ENCODE measurements at places on chromosomes 1 and 21.

DNA sequence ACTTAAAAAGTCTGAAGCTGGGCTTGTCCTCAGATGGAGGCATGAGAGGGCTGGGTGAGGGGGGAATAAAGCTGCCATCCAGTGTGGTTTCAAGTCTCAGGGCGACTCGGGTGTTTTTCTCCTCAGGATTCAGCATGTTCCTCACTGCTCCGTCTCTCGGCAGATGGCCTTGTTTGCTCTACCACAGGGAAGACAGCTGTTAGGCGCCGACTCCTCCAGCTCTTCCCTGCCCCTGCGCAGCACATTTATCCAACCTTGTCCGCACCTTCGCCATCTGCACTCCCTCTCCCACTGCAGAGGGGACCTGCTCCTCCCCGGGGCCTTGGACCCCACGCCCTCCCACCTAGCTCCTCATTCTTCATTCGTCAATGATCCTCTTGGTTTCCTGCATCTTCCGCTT, 16.6 kb upstream of the S100A11 start:
- DNase-seq = no peak

GRCh38 chr1:218521414-218522169, 176.5 kb downstream of the TGFB2 start:
- no peak for DNase-seq

- peak; percentile 36 for DNase-seq
These were observed at the start of gene NLRP3 for GRCh38 chr1:247415423-247416361. Gene NLRP3 (plus strand): TSS chr1:247416173. CDS start chr1:247418801, 2,628 bp downstream.

GRCh38 chr1:156899956-156900718, 6.6 kb downstream of the PEAR1 start:
- DNase-seq = no peak

GRCh38 chr1:27724961-27725373, 794 bp upstream of the FAM76A start:
- no peak for DNase-seq

DNA sequence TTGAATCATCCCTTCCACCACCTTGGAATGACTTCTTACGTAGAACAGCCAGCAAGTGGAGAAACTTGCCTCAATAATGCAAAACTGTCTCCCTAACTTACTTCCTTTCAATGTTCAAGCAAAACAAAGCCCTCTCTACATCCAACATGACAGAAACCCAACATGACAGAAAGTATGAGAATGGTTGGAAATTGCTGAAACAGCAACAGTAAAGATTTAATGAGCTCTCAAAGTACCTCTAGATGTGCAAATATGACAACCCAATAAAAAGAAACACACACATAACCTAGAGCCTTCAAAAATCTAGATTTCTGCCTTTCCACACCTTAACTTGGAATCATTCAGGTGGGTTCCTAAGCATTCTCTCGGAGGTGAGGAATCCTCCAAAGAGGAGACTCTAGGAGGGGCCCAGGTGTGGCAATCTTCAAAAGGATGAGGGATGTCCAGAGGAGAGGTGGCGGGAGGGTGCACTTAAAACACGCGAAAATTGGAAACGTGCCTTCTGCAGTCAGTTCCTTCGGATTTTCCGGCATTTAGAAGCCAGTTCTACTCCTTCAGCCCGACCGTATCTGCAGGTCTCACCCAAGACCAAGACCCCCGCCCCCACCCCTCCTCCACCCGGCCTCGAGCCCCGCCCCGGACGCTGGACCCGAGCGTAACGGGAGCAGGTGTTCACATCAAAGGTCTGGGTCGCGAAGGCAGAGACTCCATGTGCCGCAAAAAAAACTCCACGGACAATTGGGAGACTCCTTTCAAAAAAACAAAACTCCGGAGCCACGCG, 996 bp upstream of the MGST3 start:
- DNase-seq = no peak

- DNase-seq = no peak
These were observed 58.1 kb upstream of the COA6 start for GRCh38 chr1:234315091-234315541.

DNA sequence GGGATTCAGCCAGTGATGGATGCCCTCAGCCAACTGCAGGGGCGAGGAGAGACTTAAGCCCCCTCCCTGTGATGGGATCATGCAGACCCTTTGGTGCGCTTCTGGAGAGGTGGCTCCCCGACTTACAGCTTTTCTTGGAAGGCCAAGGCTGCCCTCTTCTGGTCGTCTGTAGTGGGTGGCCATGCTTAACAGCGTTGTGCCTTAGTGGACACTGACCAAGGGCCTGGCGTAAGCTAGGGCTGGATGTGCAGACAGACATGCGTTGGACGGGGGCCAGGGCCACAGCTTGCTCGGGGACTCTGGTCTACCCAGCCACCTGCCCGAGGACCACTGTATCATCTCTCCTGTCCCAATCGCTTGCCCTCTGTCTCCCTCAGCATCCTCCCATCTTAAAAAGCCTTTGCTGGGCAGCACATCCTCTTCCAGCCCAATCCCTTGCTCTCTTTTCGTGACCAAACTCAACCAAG, 5.5 kb downstream of the AZIN2 start:
- peak; percentile 61 for DNase-seq

GRCh38 chr21:27114111-27114510, 147.2 kb upstream of the ADAMTS5 start:
- no peak for DNase-seq

DNA sequence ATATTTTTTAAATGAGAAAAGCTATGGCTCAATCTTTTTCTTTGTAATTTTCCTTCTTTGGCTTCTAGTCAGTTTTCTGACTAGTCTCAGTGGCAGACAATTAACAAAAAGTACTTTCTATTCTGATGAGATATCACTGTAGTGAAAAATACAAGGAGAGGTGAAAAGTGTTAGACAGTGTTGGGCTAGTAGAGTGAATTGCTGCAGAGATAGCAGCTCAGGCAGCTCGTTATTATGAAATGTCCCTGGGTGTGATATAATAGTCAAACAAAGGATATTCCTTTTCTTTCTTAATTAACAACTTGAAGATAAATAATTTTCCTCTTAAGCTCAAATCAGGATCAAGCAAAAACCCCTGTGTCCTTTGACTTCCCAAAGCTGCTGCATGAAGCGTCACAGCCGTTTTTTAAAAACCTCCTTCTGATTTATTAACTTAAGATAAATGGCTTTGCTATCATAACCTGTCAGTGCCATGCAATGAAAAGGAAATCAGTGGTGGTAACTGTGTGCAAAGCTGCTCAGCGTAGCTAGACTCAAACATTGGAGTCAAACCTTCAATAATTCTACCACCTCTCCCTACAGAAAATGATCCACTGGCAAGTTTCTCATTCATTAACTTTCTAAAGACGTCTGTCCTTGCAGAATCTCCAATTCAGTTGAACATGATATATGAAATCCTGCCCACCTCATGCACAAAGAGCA, 646.6 kb upstream of the PTBP2 start:
- no peak for DNase-seq

DNA sequence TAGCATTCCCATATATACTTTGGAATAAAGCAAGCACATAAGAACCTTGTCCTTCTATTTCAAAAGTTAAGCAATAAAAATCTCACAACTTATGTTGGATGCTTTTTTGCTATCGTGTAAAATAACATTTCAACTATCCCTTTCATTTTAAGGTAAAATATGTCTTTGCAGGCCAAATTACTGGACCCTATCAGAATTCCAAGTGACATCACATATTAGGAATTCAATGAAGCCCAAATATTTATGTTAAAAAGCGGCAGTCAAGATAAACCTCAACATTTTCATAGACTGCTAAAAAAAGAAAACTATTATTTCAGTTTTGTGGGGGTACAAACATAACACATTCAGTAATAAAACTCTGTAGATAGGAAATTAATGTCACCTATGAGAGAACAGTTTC, 252.0 kb downstream of the KCTD3 start:
- no peak for DNase-seq

GRCh38 chr1:6723621-6724428, 22.2 kb upstream of the DNAJC11 start:
- no peak for DNase-seq

GRCh38 chr1:174946031-174946430, 53.7 kb upstream of the CACYBP start:
- no peak for DNase-seq

DNA sequence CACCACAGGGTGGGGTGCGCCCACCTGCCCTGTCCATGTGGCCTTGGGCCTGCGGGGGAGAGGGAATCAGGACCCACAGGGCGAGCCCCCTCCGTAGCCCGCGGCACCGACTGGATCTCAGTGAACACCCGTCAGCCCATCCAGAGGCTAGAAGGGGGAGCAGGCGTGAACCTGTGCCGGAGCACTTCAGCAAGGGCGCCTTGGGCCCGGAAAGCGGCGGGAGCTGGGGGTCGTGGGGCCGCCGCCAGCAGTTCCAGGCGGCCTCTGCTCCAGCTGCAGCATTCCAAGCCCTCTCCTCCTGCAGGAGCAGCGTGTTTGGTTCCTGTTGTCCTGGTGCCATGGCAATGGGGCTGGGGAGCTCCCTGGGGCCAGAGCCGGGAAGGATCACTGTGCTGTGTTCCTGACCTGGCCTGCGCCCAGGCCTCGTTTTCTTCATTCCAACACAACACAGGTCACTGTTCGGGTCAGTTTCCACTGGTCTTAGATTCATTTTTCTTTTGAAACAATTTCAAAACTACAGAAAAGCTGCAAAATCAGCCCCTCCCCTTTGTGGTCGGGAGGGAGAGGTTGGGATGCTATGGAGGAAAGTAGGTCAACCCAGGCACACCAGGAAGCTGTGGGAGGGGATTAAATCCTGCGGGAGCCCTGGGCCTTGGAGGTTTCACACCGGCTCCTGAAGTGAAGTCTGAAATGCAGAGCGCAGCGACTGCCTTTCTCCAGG, 18.8 kb downstream of the SLX9 start:
- DNase-seq = no peak

GRCh38 chr1:234326497-234327366, 46.5 kb upstream of the COA6 start:
- peak; percentile 74 for DNase-seq

DNA sequence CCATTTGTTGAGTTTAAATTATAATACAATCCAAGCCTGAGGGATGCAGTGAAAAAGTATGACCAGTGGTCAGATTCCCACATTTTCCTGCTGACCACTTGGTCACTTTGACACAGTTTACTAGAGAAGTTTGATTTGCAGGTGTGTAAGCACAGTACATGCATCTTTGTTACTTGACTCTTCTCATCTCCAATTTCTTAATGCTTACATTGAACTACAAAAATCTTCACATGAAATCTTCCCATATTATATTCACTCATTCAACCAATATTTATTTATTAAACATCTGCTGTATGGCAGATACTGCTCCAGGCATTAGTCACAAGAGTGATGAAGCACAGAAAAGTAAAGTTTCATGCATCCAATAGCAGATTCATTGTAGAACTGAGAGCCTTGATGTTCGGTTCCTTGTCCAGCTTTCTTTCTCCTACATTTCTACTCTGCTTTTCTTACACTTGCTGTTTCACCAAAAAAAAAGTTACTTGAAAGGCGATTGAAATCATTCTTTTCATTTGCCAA, 211.7 kb downstream of the NFIA start:
- DNase-seq = no peak
